H9 (cell line): ENCODE measurements at places on chromosomes 12 and 14. TPM values are rescaled to one million over a fixed set of nuclear protein-coding genes. Genes with fewer than 3 reads are reported as not detected.

- DNase-seq = no peak
Observed at GRCh38 chr12:132388379-132389015, 59.1 kb upstream of the GALNT9 start.

GRCh38 chr12:93990832-93991803 lies 157.3 kb upstream of the PLXNC1 start:
- peak; percentile 85 for DNase-seq

DNA sequence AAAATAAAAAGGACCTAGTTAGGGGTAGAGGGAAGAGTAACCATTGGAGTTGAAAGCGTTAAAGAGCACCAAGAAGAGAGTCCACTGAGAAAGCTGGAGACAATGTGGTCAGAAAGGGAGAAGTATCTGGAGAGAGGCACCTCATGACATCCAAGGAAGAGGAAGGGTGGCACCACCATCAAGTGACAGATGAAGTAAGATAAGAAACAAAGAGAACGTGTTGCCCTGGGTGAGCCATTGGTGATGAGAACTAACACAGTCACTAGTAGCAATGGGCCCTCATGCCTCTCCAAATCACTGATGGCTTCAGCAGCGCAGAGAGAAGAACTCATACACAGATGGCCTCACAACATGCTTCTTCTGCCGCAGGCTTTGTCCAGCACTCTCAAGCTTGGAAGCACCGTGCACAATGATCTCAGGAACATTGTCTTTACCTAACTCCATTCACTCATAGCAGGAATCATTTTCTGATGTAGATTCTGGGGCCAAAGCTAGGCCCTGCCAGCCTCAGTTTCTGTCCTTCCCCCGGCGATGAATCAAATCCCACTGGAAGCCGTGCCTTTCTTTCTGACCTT lies 252.9 kb downstream of the DPF3 start:
- DNase-seq = no peak

TBC1D30 gene
- 1.6 and 2.2 TPM in 2 replicates for total RNA-seq

DNA sequence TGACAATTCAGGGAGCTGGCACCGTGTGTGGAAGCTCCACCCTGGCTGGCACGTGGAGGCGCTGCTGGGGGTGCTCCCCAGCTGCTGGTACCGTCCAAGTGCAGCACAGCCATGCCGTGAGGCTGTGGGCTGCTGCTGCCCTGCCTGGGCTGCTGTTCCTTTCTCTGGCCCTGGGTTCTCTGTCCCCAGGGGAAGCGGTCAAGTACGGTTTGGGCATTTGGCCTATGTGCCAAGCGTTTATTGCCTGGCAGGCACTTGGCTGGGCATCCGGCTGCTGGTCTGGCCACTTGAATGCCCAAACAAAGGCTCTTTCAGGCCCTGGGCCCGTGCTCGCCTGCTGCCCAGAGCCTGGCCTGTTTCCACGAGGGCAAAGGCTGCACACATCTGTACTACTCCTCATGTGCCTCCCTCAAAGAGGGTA lies 39.6 kb downstream of the RHOF start:
- no peak for DNase-seq

GRCh38 chr14:89394972-89395371 lies 22.1 kb downstream of the FOXN3 start:
- DNase-seq = no peak

DNA sequence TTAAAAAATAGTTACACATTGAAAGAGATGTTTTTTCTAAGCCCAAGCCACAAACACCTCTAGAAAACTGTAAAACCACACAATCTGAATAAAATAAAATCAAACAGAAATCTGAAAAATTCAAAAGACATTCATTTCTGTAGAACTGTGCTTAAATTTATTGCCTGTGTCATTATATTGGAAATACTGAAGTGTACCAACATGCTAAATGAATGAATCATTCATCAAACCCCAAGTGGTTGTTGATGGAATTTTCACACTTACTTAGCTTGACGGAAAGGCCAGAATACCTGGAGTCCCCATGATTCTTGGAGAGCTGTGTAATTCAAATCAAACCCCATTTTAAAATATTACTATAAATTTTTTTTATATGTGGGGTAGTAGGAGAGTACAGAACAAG lies 2.7 kb downstream of the KITLG start:
- DNase-seq = no peak

GRCh38 chr12:3326850-3327780 lies 163.9 kb upstream of the PRMT8 start:
- no peak for DNase-seq

GRCh38 chr12:108131657-108132126 lies 2.6 kb downstream of the WSCD2 start:
- DNase-seq = no peak

APOF gene
- total RNA-seq = not detected in 2 replicates

- no peak for DNase-seq
Observed at GRCh38 chr14:54258382-54258781, 138.4 kb upstream of the CDKN3 start.

DNA sequence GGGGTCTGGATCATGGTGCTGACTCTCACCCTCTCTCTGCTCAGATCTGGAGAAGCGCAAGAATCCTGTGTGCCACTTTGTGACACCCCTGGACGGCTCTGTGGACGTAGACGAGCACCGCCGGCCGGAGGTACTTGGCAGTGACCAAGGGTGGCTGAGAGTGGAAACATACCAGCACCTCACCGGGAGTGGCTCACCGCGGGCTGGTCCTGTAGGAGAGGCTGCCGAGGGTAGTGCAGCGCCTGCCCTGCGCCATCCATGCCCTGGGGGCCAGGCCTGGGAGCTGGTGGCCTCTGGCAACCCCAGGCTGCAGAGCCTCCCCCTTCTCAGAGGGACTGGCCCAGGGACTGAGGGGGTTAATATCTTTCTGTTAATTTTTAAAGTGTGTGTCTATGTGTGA lies 46.2 kb downstream of the IL31 start:
- DNase-seq = no peak

GRCh38 chr12:71157601-71158233 lies at the start of gene TSPAN8:
TSPAN8 (minus strand) TSS chr12:71157999; CDS start chr12:71157678, 321 bp downstream.
- no peak for DNase-seq

DNA sequence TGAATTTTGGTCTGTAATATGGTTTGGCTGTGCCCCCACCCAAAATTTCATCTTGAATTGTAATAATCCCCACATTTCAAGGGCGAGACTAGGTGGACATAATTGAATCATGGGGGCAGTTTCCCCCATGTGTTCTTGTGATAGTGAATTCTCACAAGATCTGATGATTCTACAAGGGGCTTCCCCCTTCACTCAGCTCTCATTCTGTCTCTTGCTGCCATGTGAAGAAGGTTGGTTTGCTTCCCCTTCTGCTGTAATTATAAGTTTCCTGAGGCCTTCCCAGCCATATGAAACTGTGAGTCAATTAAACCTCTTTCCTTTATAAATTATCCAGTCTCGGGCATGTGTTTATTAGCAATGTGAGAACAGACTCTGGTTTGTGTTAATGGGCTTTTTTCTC lies 5.9 kb downstream of the LRRC9 start:
- no peak for DNase-seq

NTS gene
- total RNA-seq = 5.1 and 5.7 TPM in 2 replicates

TAS2R8 gene
- not detected in 2 replicates for total RNA-seq

BCL2L14 gene
- total RNA-seq = 0.28 and 0.42 TPM in 2 replicates

KCNH5 gene
- total RNA-seq = 0.09 and 0.42 TPM in 2 replicates

GRCh38 chr12:21774358-21775132 lies at the start of gene KCNJ8:
KCNJ8 (minus strand) TSS chr12:21774706; CDS start chr12:21773616, 1,090 bp downstream.
- DNase-seq = peak; percentile 95

GRCh38 chr12:91965781-91966180 lies 179.9 kb downstream of the BTG1 start:
- no peak for DNase-seq

DNA sequence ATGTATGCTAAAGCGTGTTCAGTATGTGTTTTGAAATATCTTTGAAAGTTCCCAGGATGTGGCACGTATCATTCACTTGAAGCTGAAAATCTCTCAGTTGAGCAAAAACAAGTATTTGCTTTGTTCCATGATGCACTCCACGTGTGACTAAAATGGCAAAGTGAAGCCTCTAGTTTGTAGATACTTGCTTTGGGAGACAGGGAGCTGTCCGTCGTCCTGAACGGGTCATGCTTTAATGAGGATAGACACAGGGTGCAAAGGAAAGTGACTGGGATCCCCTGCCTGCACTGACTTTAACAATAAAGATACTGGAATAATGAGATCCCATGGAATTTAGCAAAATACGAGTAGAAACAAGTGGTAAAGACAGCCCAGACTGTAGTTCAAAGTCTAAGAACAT lies 991.4 kb downstream of the NRXN3 start:
- peak; percentile 52 for DNase-seq

NINJ2 gene
- total RNA-seq = 0.24 and 0.77 TPM in 2 replicates

GRCh38 chr12:92827836-92828431 lies 101.2 kb downstream of the EEA1 start:
- no peak for DNase-seq

- DNase-seq = no peak
Observed at GRCh38 chr14:46496409-46496808, 155.2 kb downstream of the RPL10L start.

- peak; percentile 85 for DNase-seq
Observed at GRCh38 chr14:44149597-44149996, 357.5 kb downstream of the FSCB start.

DNA sequence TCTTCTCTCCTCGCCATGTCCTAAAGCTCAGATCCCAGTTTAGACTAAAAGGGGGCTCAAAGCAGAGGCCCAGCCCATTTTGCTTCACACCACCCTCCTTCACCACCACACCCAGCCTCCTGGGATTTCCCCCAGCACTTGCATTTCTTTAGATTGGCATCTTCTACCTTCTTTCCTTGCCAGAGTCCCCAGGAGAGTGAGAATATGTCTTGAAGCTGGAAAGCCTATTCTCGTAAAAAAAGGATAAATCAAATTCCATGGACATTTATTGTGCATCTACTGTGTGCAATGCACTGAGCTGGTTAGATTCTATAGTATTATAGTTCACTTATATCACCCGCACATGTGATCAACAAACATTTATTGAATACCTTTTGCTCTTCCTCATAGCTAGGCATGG lies 10.2 kb downstream of the FBXW8 start:
- no peak for DNase-seq

FBXO34 gene
- total RNA-seq = 11.7 and 12.0 TPM in 2 replicates

DNA sequence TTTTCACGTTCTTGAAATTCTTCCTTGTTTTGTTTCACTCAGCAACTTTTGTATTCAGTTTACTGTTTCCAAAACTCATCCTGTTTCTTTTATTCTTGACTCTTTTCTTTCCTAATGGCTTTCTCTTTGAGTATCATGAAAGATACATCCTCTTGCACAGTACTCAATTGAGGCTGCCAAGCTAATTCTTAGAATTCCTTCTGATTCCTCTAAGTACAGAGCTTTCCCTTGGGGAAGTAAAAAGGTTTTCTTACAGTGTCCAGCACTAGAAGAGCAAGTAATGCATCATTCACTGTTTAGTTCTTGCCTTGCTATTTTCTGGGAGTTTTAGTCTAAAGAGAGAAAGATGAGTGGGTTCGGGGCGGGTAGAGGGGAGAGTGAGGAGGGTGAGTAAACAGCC lies 154.1 kb downstream of the NEDD1 start:
- no peak for DNase-seq

SERPINA10 gene
- total RNA-seq = not detected in 2 replicates

GRCh38 chr12:40168868-40169267 lies 55.9 kb upstream of the LRRK2 start:
- no peak for DNase-seq

GRCh38 chr12:18653465-18653864 lies 84.3 kb downstream of the PLCZ1 start:
- no peak for DNase-seq

MMP14 gene
- 56.5 and 60.3 TPM in 2 replicates for total RNA-seq

DNA sequence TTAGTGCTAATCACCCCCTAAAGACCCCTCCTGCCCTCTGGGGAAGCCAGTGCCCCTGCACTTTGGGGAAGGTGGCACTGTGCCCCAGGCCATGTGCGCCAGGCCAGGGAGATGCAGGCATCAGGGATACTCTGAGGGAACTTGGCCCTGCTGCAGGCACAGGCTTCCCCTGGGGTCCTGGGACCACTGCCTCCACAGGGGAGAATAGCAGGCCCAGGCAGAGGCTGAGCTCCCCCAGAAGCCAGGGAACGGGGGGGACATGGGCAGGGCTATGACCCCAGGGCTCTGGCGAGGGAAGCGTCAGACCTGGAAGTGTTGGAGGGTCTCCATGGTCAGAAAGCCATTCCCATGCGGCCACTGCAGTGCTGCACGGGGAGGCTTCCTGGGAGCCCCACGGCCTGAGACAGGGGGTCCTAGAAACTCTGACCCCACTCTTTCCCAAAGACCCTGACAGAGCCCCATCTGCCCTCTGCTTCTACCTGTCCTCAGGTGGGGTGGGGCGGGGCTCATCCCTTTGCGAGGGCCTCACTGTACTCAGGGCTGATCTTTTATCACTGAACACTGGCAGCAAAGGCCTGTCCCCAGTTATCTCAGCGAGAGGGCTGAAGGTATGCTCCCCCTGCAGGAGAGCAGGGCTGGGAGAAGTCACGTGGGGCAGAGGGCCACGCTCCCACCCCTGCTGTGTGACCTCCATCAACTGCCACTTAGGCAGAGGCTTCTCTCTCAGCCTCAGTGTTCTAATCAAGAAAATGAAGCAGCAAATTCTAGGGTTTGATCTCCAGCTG lies 160.0 kb downstream of the CALM1 start:
- DNase-seq = no peak

DNA sequence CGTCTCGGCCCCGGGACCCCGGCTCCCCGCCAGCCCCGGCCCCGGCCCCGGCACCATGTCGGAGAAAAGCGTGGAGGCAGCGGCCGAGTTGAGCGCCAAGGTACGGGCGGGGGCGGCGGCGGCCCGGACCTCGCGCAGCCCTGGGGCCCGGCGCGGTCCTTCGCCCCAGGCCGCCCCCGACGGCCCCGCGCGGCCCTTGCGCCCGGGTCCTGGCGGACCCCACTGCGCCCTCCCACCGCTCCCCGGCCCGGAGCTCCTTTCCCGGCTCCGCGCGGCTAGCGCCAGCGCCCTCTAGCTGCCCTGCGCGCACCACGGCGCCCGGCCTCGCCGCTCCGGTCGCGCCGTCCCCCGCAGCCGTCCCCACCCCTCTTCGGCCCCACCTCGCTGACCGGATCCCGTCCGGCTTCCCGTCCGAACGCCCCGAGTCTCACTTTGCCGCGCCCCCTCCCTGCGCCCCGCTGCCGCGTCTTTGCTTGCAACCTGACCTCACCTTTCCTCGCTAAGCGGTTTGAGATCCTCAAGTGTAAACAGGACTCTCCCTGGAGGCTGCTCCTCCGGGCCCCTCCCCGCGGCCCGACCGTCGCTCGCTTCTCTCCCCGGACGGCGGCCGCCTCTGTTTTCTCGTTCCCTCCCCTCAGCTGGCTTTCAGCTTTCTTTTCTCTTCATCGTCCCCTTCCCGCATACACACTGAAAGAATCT lies 637 bp downstream of the PTMS start:
- peak; percentile 74 for DNase-seq

DNA sequence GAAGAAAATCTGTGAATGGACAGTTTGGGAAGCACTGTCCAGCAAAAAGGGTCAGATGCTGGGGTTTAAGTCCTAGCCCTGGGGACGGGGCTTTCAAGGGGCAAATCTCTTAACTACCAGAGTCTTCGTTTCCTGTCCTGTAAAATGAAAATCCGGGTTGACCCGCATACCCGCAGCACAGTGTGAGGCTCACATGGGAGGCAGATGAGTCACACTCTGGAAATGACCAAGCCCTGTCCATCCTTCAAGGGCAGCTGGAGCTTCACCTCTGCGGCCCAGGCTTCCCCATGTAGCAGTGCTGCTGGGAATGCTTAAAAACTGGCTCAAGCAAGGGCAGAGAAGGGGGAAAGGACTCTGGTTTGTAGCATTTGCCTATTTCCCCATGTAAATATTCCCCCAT lies 19.0 kb downstream of the FAM181A start:
- DNase-seq = no peak

MYF6 gene
- total RNA-seq = not detected in 2 replicates

ADAM20 gene
- 0.24 and 0.28 TPM in 2 replicates for total RNA-seq

- peak; percentile 19 for DNase-seq
Observed at GRCh38 chr14:92493492-92493891, 20.1 kb upstream of the RIN3 start.
